Thymus (tissue), 14 donors: ENCODE measurements at places on chromosomes 5 and 9.

- no peak for DNase-seq
These were observed 609.5 kb upstream of the RGMB start for GRCh38 chr5:98163796-98164493.

DNA sequence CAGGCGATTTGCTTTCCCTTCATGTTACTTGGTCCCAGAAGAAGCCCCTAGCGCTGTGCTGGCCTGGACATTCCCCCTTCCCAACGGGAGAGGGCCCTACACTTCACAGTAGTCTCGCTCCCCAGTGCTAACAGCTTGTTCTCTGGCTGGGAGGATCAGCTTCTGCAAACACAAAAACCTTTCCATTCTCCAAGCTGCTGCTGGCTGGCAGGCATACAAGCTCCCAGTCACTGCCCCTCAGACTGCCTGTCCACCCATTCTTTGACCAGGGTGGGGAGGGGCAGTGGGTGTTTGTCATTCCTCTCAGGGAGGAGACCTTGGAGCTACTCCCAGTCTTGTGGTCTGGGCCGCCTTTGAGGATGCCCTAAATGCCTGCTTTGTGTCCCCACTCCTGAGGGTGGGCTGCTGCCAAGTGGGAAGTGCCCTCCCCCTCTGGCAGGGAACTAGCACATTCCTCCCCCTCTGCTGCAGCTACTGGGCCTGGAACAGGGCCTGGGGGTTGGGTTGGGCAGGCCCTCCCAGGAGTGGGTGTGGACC is 20.8 kb downstream of the ENHO start:
- no peak for DNase-seq

- DNase-seq: no peak
These were observed 105.1 kb downstream of the LMNB1 start for GRCh38 chr5:126881821-126882600.

DNA sequence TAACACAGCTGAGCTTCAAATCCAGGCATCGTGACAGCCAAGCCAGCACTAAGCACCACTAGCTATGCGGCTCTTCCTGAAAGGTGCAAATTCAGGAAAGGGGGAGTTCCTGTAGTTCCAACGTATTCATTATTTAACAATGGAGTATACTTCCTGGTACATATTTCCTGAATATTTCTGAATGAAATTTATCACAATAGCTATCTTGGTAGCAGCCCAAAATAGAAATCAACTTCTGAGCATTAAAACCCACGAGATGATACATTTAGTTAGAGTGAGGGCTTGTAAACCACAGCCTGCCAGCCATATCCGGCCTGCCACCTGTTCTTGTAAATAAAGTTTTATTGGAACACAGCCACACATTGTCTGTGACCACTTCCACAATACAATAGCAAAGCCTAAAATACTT is 109.7 kb upstream of the RETREG1 start:
- peak; percentile 32 for DNase-seq

DNA sequence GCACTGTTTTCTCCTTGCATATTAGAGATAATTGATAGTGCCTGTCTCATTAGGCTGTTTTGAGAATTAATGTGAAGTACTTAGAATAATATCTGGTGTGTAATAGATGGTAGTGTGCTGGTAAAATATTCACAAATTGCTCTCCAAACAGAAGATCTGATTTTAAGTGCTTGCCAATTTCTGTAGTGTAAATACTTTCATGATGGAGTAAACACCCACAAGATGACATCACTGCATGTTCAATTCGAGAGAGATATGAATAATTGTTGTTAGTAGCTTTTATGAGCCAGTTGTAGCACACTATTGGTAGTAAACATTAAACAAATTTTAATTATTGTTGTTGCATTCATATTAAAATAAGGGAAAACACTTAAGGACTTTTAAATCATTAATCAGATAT is 392.3 kb upstream of the RIOK2 start:
- DNase-seq: no peak

GRCh38 chr9:121690316-121690715 is 38.9 kb downstream of the DAB2IP start:
- DNase-seq: no peak

DNA sequence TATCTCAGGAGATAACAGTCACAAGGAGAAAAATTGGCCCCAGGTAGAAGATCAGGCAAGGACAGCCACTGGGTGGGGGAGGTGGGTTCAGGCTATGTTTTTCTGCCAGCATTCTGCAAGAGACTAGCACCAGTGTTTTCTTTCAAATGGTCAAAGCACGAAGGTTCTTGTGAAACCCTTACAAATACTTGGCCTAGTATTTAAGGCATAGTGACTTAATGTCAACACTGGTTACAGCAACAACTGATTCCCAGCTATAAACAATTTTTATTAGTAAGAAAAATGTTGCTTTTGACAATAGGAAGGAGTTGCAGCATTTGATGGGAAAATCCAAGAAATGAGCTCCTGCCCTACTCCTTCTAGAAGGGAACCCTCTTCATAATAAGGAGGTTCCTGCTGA is 349.6 kb downstream of the SLIT3 start:
- no peak for DNase-seq

GRCh38 chr5:128815201-128815600 is 150.1 kb upstream of the SLC27A6 start:
- no peak for DNase-seq

- no peak for DNase-seq
These were observed 19.5 kb downstream of the SPAAR start for GRCh38 chr9:35928591-35929452.

DNA sequence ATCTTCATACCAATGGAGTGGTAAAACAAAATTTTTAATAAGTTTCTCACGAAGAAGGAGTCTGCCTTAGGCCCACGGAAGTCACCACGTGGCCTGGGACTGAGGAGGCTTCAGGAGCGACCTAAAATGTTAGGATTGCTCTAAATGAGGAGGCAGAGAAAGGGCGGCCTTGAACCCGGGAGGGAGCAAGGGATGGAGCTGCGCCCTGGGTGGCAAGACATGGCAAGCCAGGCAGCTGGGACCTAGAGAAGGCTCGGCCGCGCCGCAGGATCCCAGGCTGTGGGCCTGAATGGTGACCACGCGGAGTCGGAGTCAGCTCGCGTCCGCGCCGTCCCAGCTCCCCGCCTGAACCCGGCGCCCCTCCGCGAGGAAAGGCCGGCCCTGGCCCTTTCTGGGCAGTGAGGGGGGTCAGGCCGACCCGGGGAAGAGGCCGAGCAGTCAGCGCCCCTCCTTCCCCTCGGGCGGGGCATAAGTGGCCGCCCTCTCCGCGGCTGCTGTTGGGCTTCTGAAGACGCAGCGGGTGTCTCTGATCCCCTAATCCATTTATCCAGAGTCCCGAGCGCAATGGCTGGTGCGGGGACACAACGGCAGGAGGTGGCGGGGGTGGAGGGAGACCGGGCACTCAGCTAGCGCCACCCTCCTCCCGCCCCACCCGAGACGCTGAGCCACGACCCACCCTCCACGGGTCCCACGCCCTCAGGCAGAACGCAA is 10.6 kb downstream of the IRX1 start:
- DNase-seq: no peak

GRCh38 chr9:127860260-127860659 is 5.8 kb upstream of the ENG start:
- no peak for DNase-seq

DNA sequence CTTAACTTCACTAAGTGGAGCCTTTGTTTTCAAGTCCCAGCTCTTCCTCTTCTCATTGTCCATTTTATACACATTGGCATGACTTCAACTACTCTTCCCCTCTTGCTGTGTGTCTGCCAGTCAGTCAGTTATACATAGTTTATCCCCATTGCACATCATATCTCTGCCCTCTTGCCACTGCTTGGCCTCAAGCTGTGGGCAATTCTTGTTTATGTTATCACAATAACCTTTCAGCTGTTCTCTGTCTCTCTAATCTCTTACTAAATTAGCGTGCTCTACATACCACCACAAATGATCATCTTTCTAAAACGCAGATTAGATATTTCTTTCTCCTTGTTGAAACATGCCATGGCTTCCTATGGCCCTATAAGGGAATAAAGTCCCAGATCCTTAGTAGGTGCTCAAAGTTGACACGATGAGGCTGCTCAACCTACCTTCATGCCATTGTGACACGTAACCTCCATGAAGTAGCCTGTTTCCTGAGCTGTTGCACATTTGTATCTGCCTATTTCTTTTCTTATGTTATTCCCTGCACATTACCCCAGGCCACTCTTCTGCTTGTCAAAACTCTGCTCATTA is 239.3 kb downstream of the GAS1 start:
- no peak for DNase-seq

- no peak for DNase-seq
These were observed 22.2 kb downstream of the HMCN2 start for GRCh38 chr9:130287736-130288135.

GRCh38 chr5:177035976-177036375 is 13.5 kb downstream of the ZNF346 start:
- DNase-seq: peak; percentile 7

DNA sequence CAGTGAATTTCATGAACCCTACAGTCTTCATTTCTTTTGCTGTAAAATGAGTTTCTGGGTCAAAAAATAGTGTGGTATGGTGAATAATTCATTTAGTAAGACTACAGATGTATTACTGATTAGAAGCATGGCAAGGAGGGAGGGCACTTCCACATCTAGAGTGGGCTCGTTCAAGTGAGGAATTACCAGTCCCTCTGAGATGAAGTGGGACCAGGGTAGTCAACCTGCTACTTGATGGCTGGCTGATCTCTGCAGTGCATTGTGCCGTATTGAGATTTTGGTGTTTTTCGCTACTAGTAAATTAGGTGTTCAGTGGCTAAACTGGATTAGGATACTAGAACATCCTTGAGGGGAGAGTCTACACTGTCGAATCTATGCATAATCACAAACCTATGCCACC is 10.8 kb downstream of the CDC37L1 start:
- DNase-seq: no peak

- no peak for DNase-seq
These were observed 33.7 kb downstream of the ZNF462 start for GRCh38 chr9:106896695-106897094.

GRCh38 chr5:135130261-135131215 is 96.5 kb upstream of the PITX1 start:
- no peak for DNase-seq

GRCh38 chr5:175220549-175220948 is 223.4 kb downstream of the DRD1 start:
- no peak for DNase-seq

- no peak for DNase-seq
These were observed 992.6 kb downstream of the DNAH5 start for GRCh38 chr5:12951846-12952245.

DNA sequence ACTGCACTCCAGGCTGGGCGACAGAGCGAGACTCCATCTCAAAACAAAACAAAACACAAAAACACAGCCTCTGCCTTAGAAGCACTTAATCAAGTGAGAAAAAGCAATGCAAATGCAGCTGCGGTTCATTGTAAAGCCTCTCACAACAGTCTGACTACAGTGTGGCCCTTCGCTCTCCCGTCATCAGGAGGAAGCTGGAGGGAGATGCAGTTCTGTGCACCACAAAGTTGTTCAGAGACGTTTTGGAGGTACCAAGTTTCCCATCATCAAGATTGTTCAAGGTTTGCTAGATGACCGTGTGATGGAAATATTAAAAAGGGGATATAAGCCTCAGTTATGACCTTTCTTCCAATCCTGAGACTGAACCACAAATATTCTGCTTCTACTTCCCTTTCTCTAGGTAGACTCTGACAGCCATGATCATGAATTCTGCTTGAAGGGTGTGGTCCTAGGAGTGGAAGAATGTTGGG is 40.9 kb downstream of the SEC61B start:
- no peak for DNase-seq

GRCh38 chr9:77463151-77463550 is 185.0 kb downstream of the GNA14 start:
- DNase-seq: no peak

DNA sequence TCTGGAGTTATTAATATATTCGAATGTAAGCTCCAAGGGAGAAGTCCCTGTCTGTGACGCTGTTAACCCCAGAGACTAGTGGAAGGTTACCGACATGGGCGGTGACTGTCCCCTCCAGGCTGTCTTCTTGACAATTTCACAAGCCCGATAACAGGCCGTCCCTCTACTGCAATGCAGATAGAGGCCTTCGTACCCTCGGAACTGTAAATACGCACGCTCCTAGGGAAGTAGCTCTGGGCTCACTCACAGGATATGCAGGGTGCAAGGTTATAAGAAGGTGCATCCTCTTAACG is 680 bp upstream of the RFK start:
- DNase-seq: no peak

GRCh38 chr5:36521219-36521618 is 85.2 kb upstream of the SLC1A3 start:
- DNase-seq: no peak

- no peak for DNase-seq
These were observed 40.6 kb upstream of the OLFM1 start for GRCh38 chr9:135046739-135047350.

GRCh38 chr9:76218886-76219445 is 175.3 kb downstream of the RFK start:
- DNase-seq: no peak

DNA sequence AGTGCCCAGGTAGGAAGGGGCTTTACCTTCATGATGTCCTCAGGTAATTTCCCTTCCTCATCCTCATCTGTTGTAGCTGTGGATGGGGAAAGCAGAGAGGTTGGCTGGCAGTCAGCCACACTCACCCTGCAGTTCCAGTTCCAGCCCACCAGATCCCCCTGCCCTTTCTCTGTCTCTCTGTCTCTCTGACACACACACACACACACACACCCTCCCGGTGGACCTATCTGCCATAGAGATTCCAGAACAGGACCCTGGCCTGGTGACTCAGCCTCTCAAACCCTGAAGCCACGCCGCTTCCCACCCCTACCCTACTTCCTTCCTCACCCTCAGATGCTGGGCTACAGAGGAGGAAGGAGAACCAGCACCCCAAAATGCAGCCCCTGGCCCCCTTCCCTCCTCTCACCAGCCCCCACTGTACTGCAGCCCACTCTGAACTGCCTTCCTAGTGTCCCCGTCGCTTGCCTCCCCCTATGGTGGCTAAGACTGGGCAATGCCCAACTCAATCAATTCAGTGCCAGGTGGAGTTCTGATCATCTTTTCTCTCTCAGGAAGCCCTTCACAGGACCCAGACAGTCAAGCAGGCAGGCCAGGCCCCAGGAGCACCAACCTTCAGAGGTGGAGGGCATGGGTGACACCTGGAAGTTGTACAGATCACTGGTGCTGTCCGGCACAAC is 4.8 kb downstream of the IRF1 start:
- no peak for DNase-seq

DNA sequence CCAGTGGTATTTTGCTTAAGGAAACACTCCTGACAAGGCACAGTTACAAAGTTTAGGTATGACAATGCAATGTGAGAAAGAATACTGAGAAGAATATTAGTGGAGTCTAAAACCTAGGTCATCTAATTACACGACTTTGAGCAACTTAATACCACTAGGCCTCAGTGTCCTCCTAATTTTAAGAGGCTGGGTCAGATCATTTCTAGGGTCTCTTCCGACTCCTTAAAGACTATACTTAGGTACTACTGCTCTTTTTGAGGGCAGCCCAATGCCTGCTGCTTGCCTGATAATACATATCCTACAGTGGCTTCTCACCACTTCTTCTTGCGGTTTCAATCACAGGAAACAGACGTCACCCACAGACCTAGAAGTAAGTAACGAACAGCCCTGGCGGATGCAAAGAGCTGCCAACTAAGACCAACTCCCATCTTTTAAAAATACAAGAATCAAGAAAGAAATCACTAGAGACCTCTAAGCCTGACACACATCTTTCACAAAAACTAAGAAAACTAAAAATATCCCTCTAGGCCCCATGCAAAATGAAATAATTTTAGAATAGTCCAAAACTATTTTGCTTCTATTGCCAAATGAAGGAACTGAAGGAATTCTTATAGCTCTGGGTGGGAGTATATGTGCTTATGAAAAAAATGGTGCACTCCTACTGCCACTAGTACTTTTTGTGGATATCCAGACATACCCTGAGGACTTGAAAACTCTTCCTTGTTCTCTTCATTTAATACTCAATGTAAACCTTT is 13.1 kb downstream of the DIAPH1 start:
- peak; percentile 89 for DNase-seq

GRCh38 chr9:20349568-20349967 is 272.7 kb downstream of the MLLT3 start:
- DNase-seq: no peak
